ENCODE measurements at places on chromosomes 3 and 15.

DNA sequence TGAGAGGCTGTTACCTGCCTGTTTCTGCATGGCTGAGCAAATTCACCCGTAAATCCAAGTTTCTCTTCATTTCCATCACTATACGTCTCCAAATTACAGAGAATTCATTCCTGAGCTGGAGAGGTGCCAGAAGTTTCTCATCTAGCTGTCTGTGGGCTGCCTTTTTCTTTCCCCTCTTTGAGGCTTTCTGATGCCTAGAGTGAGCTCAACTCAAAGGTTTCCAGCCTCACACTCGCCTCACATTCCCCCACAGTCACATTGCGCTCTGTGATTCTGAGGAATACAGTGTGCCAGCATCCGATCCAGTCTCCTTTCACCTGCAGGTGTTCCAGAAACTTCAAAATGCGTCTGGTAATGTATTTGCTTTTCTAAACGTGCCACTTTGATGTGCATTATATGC lies 267.2 kb downstream of the MFSD1 start:
- DNase-seq: no peak

DNA sequence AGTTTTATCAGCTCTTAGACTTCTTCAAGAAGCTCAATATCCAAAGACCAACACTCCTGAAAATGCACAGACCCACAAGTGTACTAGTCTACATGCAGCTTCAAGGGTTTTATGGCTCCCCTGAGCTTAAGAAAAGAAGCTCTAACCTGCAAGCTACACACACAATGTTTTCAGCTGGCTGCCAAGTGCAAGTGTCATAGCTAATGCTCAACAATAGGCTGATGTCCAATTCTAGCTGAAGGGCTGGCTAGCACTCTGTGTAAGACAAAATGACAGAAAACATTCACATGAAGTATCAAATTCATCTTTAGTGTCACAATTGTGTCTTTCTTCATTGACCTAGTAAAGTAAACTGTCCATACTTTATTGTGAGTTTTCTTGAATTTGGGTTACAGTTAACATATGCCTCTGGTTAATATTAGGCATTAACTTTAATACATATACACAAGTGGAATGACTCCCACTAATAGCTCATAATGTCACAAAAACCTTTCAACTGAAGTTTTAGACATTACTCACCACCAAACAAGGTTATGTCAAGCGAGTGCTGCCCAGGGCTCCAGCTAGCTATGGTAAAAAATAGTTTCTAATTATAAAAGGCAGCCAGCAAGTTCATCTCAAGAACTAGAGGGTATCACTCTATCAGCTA lies 15.1 kb downstream of the ABI3BP start:
- no peak for DNase-seq

GRCh38 chr15:22915866-22916515 lies 64.2 kb downstream of the CYFIP1 start:
- DNase-seq: no peak

DNA sequence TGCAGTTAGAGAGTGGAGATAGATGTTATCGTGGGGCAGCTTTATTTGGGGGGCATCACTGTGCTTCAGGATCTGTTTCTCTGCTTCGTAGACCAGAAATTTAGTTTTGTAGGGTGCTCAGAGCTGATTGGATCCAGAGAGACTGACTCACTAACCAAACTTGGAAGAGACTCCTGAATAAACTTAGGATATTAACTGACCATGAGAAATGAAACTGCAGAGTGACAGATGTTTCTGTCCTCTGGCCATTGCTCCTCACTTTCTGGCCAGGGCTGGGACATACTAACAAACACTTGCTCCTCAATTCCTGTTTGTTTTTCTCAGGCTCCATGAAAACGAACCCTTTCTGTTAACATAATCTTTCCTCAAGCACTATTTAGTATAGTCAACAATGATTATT lies 4.3 kb downstream of the ZNF592 start:
- peak; percentile 4 for DNase-seq

- no peak for DNase-seq
Observed at GRCh38 chr15:68379058-68379758, 52.8 kb downstream of the ITGA11 start.

GRCh38 chr15:26234976-26235767 lies 372.0 kb upstream of the ATP10A start:
- DNase-seq: no peak

GRCh38 chr15:82799183-82799841 lies 6.6 kb downstream of the FSD2 start:
- DNase-seq: no peak

DNA sequence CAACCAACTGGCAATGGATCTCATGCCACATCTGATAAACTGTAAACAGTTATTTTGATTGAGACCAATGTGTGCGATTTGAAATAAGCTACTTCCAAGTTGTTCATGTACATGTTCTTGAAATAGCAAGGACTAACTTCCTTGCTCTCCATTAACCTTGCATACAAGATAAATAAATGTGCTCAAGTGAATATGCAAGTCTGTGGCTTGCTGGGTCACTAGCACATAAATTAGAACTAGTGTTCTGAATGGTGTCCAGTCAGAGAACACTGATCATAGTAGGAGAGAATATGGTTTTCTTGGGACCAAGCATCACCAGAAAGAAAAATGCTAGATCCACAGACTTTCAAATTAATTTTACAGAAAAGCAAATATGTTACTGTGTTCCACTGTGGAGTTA lies 640.0 kb upstream of the CCDC54 start:
- DNase-seq: no peak

All from MV-4-11 (cell line).